Activated CD4-positive, CD25-positive, alpha-beta regulatory T cell (primary cell): ENCODE measurements at places on chromosomes 6 and 20.

DNA sequence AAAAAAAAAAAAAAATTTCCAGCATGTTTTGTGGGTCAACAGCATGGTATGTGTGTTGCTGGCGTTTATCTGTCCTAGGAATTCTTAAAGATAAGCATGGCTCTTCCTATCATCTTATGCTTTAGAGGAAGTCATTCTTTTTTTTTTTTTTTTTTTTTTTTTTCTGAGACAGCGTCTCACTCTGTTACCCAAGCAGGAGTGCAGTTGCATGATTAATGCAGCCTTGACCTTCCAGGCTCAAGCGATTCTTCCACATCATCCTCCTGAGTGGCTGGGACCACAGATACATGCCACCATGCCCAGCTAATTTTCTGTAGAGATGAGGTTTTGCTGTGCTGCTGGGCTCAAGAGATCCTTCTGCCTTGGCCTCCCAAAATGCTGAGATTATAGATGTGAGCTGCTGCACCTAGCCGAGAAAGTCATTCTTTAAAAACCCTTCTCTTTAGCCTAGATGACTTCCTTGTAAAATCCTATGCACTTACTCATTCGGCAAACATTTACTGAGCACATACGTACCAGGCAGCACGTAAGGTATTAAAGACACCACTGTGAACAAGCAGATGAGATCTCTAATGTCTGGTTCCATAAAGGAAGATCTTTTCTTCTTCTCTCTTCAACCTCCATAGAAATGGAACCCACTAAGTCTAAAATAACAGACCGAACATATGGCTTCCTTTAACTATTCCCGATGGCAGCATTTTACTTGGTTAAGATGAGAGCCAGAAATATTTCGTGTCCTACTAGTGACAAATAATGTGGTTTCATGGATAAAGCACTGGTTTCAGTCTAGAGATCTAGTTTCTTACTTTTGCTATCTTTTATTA lies 122.4 kb downstream of the RIN2 start:
- DNase-seq, result no peak

DNA sequence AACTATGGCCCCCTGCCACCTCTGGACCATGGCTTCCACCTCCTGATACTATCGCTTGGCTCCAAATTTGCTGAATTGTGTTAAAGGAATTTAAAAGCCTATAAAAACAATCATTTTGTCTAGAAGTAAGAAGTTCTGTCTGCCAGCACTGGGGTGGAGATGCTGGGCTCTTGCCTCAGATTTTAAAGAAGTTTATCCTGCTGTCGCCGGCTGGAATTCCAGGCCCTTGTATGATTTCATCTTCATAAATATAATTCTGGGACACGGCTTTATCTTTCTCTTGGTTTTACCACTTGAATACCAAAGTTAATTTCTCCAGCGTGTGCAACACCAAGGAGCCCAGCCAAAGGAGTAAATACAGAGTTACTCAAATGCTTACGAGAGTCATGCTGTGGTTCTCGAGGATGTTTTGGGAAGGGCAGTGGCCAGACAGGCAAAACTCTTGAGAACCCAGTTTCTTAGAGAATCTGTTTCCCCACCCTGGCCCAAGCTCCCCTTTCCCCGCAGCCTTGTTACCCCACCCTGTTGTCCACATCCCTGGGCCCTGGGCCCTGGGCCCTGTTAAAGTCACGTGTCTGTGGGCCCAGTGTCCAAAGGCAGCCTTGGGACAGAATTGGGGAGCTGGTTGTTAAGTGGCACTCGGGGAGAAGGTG lies 31.9 kb downstream of the C6orf89 start:
- no peak for DNase-seq

- no peak for DNase-seq
Measured at GRCh38 chr6:30267423-30267822, 54.2 kb upstream of the TRIM26 start.

GRCh38 chr6:116246089-116246488 lies 7.8 kb downstream of the TSPYL4 start:
- DNase-seq, result no peak

- no peak for DNase-seq
Measured at GRCh38 chr6:90218959-90219208, 77.8 kb downstream of the BACH2 start.

DNA sequence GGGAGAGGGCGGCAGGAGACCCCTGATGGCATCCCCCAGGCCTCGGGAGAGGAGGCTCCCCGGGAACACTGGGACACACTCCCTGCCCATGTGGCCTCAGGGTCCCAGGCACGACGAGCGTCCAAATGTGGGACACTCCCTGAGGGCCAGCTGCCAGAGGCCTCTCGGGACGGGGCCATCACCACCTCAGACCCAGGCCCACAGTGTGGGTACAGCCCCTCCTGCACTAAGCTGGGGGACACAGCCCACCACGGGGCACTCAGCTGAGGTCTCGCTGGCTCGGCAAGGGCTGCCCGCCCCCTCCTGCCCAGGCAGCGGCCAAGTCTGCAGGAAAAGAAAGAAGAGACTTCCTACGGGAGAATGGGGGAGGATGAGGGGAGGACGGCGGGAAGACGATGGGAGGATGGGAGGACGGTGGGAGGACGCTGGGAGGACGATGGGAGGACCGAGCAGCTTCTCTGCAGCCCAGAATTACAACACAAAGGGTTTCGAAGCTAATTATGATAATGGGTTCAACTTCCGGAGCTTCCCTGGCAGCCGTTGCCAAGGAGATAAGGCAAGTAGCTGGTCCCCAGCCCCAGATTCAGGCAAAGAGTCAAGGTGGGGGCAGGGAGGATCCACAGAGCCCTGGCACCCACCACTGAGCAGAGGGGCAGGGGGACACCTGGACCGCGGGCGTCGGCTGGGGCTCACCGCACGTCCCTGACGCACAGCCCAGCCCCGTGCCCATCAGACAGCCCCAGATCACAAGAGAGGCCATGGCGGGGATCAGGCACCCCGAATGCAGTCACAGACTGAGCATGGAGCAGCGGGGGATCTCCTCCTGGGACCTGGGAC lies 17.5 kb downstream of the KCNQ2 start:
- no peak for DNase-seq
